ENCODE measurements at places on chromosomes 6 and 20. TPM values are rescaled to one million over a fixed set of nuclear protein-coding genes. Genes with fewer than 3 reads are reported as not detected.
A peak's percentile ranks its signal among the peaks of the same experiment; 100 is the strongest.

DNA sequence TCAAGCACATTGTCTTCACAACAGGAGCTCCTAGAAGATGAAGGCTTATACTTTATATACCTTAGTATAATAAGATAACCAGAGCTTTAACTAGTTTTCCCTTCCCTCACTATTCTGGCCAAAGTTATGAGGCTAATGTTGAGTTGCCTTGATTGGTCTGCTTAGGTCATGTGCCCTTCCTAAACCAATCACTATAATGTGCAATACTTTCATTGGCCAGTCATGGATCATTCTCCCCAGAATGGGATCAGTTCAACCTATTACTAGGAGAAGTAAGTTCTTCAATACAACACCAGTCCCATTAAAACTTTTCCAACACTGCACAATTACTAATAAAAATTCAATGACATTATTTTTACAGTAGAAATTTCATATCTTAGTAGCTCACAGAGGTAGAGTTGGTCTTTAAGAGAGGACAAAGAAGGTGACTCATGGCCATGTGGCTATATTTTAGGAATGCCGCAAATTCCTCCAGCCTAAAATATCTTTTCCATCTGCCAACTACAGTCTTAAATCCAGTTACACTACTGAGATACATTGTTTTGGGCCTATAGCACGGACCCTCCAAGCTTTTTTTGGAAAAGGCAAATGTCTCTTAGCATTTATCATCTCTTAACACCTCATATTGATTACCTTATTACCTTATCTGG, 12.5 kb upstream of the POU3F2 start:
- H3K4me1 ChIP-seq: peaks cover 9% of the 10 kb centered on the region
- H3K36me3 ChIP-seq: no peaks in the 10 kb centered on the region
- peaks cover 61% of the 10 kb centered on the region for H3K27me3 ChIP-seq
- no peak overlapping the region for H3K4me3 ChIP-seq
- H3K27ac ChIP-seq: no peak overlapping the region
- no peak for DNase-seq

DNA sequence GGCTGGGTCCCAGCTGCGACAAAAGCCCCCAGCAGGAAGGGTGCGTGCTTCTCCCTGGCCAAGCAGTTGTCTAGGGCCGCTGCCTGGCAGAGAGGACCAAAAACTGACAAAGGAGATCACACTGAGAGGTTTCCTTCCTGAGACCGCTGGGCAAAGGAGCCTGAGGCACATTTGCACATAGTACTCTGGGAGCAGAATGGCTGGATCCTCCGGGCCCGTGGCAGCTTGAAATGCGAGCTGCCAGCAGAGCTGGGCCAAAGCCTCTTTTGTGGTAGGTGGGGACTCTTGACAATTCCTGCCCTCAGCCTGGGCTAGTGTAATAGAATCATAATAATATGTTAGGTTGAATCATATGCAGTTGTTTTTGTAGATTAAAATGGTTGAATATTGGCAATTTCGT, 33.1 kb upstream of the RNF8 start:
- DNase-seq: no peak
- no peaks in the 10 kb centered on the region for H3K27me3 ChIP-seq
- H3K36me3 ChIP-seq: peaks cover 28% of the 10 kb centered on the region

GRCh38 chr6:25217302-25217701, 61.9 kb upstream of the CARMIL1 start:
- H3K27me3 ChIP-seq: peaks cover 2% of the 10 kb centered on the region
- no peak overlapping the region for H3K27ac ChIP-seq
- no peaks in the 10 kb centered on the region for H3K4me1 ChIP-seq
- no peak for DNase-seq

GRCh38 chr6:150301846-150302519, 66.8 kb upstream of the IYD start:
- no peak overlapping the region for H3K4me3 ChIP-seq
- peaks cover 5% of the 10 kb centered on the region for H3K27me3 ChIP-seq
- DNase-seq: no peak
- no peak overlapping the region for H3K27ac ChIP-seq
- H3K4me1 ChIP-seq: peaks cover 10% of the 10 kb centered on the region

GRCh38 chr6:170516783-170517616, 36.1 kb downstream of the PSMB1 start:
- peaks cover 61% of the 10 kb centered on the region for H3K27me3 ChIP-seq
- H3K36me3 ChIP-seq: no peaks in the 10 kb centered on the region
- DNase-seq: peak; percentile 17
- H3K4me3 ChIP-seq: no peak overlapping the region

DNA sequence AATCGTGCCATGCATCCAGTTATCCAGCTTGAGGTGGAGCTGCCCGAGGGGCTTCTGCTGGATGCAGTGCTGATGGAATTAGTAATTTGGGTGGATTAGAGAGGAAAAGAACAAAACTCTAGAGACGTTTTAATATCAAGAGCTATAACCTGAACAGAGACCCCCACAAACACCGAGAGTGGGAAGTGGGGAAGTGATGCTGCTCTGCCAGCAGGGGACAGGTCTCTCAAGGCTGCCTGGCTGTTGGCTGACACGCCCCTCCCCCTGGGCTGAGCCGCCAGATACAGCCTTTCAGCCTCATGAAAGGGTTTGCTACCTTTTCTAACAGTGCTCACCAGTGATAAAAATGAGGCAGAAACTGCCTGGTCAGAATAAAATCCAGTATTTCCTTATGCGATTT, 9.6 kb downstream of the LEMD2 start:
- H3K36me3 ChIP-seq: peaks cover 80% of the 10 kb centered on the region
- no peak for DNase-seq
- H3K4me1 ChIP-seq: no peaks in the 10 kb centered on the region
- H3K27ac ChIP-seq: no peak overlapping the region
- no peaks in the 10 kb centered on the region for H3K27me3 ChIP-seq
- H3K4me3 ChIP-seq: no peak overlapping the region

GRCh38 chr20:58086763-58087561, 141.5 kb downstream of the ANKRD60 start:
- H3K36me3 ChIP-seq: no peaks in the 10 kb centered on the region
- no peaks in the 10 kb centered on the region for H3K4me1 ChIP-seq

DNA sequence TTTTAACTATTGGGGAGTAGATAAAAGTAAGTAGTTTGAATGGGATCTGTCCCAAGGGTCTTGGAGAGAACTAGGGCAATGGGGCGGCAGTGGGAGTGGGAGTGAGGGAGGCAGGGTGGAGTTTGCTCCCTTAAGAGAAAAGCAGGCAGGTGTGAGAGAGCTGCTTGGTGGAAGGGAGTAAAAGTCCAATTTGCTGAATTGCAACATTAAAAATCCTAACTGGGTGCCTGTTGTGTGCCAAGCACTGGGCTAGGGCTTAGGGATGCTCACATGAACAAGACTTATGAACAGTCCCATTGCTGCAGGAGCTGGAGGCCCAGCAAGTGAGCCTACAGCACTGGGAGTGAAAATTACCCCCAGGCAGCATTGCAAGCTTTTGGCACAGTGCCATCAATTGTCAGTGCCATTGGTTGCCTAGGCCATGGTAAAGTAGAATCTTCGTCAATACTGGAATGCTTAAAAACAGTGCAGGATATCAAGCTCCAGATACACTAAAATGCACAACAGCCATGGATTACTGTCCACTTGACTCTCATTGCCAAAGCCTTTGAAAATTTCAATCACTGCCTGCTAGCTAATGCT, 277.7 kb upstream of the JARID2 start:
- no peaks in the 10 kb centered on the region for H3K27me3 ChIP-seq
- no peak for DNase-seq
- H3K36me3 ChIP-seq: peaks cover 4% of the 10 kb centered on the region
- H3K4me1 ChIP-seq: no peaks in the 10 kb centered on the region
- H3K27ac ChIP-seq: no peak overlapping the region

- peak; percentile 91 for DNase-seq
- peak overlapping the region; percentile 86 for H3K27ac ChIP-seq
- peaks cover 61% of the 10 kb centered on the region for H3K4me1 ChIP-seq
- H3K36me3 ChIP-seq: no peaks in the 10 kb centered on the region
- peak overlapping the region; percentile 82 for H3K4me3 ChIP-seq
Measured at GRCh38 chr6:35731414-35731735, 5.5 kb upstream of the ARMC12 start.

GRCh38 chr20:46272389-46273047, 35.8 kb downstream of the CDH22 start:
- H3K27ac ChIP-seq: no peak overlapping the region
- no peaks in the 10 kb centered on the region for H3K36me3 ChIP-seq
- no peak overlapping the region for H3K4me3 ChIP-seq

DNA sequence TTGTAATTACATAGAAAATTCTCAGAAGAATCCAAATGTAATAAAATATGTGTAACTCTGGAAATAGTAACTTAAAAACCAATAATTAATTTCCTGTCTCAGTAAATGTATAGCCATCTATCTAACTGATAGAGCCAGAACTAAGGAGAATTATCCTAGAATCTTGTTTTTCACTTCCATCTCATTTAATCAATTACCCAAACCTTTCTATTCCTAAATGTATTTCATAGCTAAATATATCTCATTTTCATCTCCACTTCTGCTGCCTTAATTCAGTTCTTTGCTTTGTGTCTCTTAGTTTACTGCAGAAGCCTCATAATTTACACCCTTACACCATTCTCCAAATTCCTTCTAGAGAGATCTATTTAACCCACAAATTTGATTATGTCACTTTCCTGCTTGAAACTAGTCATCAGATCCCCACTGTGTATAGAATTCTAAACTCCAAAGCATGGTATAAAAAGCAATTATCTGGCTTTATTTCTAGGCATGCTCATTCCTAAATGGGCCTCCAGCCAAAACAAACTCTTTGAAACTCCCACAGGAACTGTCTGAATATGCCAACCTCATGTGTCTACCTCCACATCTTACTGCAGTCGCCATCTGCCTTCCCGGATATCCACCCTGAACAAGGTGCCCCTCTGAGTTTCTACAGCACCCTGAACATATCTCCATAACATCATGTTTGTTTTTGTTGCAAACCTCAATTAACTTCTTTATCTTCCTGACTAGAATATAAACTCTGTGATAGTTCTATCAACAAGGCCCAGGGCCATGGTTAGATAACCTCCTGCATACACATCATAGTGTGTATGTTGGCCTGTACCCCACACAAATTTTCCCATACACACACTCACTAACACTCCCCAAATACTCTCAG, 70.5 kb upstream of the ADTRP start:
- no peaks in the 10 kb centered on the region for H3K4me1 ChIP-seq
- no peak for DNase-seq
- H3K27me3 ChIP-seq: no peaks in the 10 kb centered on the region
- no peak overlapping the region for H3K27ac ChIP-seq
- no peak overlapping the region for H3K4me3 ChIP-seq

- no peak for DNase-seq
- no peaks in the 10 kb centered on the region for H3K36me3 ChIP-seq
- peaks cover 8% of the 10 kb centered on the region for H3K4me1 ChIP-seq
- H3K4me3 ChIP-seq: no peak overlapping the region
- no peak overlapping the region for H3K27ac ChIP-seq
Measured at GRCh38 chr6:158938811-158939254, 61.2 kb downstream of the RSPH3 start.

- no peak for DNase-seq
- H3K36me3 ChIP-seq: no peaks in the 10 kb centered on the region
- no peaks in the 10 kb centered on the region for H3K4me1 ChIP-seq
- H3K27ac ChIP-seq: no peak overlapping the region
- no peaks in the 10 kb centered on the region for H3K27me3 ChIP-seq
Measured at GRCh38 chr20:54133434-54134427, 40.1 kb downstream of the CYP24A1 start.

DNA sequence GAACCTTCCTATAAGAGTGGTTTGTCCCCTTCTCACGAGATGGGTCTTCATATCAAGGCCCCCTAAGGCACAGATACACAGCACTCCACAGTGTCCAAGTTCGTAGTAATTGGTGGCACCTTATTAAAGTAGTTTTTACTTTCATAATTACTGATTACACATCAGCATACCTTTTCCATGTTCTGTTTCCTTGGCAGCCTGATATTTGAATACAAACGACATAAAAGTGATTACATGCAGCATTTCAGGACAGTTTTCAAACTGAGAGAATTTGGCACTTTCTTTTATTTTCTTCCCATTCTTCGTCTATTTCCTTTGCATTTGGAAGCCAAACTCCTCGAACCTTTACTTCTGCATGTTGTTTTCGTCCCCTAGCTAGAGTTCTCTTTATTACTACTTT, 139.7 kb downstream of the MTHFD1L start:
- no peaks in the 10 kb centered on the region for H3K27me3 ChIP-seq
- no peak overlapping the region for H3K4me3 ChIP-seq
- peak overlapping the region; percentile 9 for H3K27ac ChIP-seq
- DNase-seq: no peak
- peaks cover 33% of the 10 kb centered on the region for H3K4me1 ChIP-seq

DNA sequence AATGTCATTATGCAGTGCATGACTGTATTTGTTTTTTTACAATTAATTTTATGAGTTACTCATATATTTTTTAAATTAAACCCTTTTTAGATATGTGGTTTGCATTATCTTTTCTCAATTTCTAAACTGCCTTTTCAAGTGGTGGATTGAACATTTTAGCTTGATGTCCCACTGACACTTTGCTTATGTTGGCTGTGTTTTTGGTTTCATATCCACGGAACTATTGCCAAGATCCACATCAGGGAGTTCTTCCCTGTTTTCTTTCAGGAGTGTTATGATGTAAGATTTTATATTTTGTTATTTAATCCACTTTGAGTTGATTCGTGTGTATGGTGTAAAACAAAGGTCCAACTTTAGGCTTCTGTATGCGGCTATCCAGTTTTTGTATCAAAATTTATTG, 1144.9 kb upstream of the EYS start:
- no peak overlapping the region for H3K4me3 ChIP-seq
- no peaks in the 10 kb centered on the region for H3K27me3 ChIP-seq
- H3K36me3 ChIP-seq: no peaks in the 10 kb centered on the region
- no peaks in the 10 kb centered on the region for H3K4me1 ChIP-seq

DNA sequence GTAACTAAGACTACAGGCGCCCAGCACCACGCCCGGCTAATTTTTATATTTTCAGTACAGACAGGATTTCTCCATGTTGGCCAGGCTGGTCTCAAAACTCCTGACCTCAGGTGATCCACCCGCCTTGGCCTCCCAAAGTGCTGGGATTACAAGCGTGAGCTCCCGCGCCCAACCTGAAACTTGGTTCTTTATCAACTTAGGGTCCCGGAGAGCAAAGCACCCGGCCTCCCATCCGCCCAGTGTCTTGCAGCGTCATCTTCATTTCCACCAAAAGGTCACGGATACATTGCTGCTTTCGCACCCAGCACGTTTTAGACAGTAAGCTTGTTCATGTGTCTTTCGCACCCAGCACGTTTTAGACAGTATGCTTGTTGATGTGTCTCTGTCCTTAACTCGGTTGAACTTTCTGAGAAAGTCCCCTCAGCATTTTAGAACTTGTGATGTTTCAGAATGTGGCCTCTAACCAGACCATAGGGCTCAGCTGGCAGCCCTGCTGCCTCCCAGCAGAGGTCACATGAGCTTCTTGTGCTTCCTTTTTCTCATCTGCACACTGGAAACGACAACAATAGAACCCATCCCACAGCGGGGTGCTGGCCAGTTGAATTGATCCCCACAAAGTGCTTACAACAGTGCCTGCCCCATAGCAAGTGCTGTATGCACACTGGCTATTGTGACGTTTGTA, 48.8 kb downstream of the PRR18 start:
- no peak overlapping the region for H3K4me3 ChIP-seq
- DNase-seq: no peak
- no peak overlapping the region for H3K27ac ChIP-seq
- no peaks in the 10 kb centered on the region for H3K36me3 ChIP-seq
- H3K27me3 ChIP-seq: peaks cover 13% of the 10 kb centered on the region

CDKN1A gene
- 43.9 TPM for total RNA-seq

SHLD1 gene
- 11.8 TPM for total RNA-seq

TMEM170B gene
- 0.62 TPM for total RNA-seq

TP53RK gene
- total RNA-seq: 14.4 TPM

LTA gene
- 308 TPM for total RNA-seq

CCN5 gene
- not detected for total RNA-seq

ZSCAN31 gene
- 1.5 TPM for total RNA-seq

SLC25A27 gene
- total RNA-seq: 1.3 TPM

GPR6 gene
- total RNA-seq: not detected

CD83 gene
- total RNA-seq: 150 TPM

CRISP3 gene
- not detected for total RNA-seq

Data from activated T-helper 2 cell treated with anti-CD3 and anti-CD28 coated beads, Interferon-gamma antibody, Interleukin-2, Interleukin-4, amounts not matched to agents 10 μg/mL and 5 μg/mL and 100 μg/mL, durations not matched to agents 14 hours and 24 hours and 36 hours (primary cell).